Stromal cell of bone marrow (primary cell): ENCODE measurements at places on chromosomes 5 and 9.
A peak's percentile ranks its signal among the peaks of the same experiment; 100 is the strongest.

- peak; percentile 9 for DNase-seq
These were observed 136.0 kb upstream of the NREP start for GRCh38 chr5:111892949-111893348.

GRCh38 chr5:45521067-45521466 lies 175.1 kb downstream of the HCN1 start:
- peak; percentile 11 for DNase-seq

GRCh38 chr5:169811023-169811422 lies 169.3 kb downstream of the INSYN2B start:
- no peak for DNase-seq

GRCh38 chr5:10509575-10509974 lies 54.3 kb upstream of the ANKRD33B start:
- no peak for DNase-seq

DNA sequence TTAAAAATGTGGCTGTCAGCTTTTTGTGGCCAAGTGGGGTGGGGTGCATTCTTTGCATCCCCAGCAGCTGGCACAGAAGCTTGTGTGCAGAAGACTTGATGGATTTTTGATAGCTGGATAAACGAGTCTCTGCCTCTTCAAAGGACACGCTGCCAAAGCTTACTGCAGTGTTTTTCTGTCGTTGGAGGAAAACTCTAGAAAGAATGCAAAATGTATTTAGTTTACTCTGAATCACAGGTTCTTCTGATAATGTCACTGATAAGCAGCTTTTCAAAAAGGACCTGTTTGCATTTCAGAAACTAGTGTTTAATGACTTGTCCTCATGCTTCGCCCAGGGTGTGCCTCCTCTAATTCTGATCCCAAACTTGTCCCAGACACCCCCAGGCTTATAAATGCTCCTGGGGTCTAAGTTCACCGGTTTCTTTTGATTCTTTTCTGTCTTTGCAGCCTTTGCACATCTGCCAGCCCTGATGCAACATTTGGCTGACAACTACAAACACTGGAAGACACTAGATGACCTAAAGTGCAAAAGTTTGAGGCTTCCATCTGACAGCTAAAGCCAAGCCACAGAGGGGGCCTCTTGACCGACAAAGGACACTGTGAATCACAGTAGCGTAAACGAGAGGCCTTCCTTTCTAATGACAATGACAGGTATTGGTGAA lies 66.0 kb downstream of the WDR41 start:
- no peak for DNase-seq

DNA sequence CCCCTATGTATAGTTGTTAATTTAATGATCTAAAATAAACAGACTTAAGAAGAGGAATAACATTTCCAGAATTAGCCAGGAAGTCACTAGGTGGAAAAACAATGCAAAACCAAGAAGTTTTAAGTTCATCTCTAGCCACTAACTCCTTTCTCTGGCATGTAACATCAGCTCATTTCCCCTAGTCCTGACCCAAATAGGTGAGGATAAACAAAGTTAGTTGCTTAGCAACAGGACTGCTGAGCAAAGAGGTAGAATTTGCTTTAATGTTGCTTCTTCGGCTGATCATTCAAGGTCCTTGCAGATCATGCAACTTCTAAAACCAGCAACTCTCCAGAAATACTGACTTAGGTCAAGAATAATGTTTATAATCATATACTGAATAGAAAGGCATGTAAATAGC lies 675.8 kb downstream of the CETN3 start:
- DNase-seq, result no peak

DNA sequence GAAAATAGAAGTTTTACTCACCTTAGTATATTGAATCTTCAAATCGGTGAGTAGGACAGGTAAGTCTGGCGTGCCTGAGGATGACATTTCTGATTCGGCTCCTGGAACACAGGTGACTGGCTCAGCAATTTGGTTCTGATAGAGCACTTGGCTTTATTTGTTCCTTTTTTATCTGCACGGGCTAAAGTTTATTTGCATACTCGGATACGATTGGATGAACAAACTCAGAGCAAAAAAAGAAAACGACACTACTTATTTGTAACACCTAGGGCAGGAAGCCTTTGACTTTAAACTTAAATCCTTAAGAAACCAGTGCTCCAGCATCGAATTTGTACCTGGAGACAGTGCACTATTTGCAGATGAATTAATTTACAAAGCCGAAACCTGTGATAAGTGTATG lies at the start of gene ALDH1A1:
Gene ALDH1A1, minus strand, starts transcription at position 140 of the 400 bp plus-strand sequence. Its CDS starts 53 bp downstream, at position 87.
- DNase-seq, result no peak

- DNase-seq, result peak; percentile 25
These were observed 57.9 kb downstream of the TGFBR1 start for GRCh38 chr9:99162759-99163364.

DNA sequence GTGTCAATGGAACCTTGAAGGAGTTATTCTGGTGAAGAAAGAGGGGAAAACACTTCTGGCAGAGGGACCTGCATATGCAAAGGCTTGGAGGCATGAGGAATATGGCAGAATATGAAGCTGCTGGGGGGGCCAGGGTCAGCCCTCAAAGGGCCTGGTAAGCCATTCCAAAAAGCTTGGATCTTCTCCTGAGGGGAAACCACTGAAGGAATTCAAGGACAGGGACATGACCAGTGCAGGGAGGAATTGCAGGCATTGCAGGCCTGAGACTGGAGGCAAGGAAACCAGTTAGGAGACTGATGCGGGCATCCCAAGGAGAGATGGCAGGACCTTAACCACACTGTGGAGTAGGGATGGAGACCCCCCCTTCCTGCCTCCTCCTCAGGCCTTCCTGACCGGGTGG lies 21.4 kb downstream of the ENHO start:
- no peak for DNase-seq
